Activated CD4-positive, alpha-beta T cell treated with anti-CD3 and anti-CD28 coated beads for 4 hours (primary cell): ENCODE measurements at places on chromosomes 12 and 14.

GRCh38 chr12:3744229-3744901 is 8.5 kb downstream of the CRACR2A start:
- no peak for DNase-seq

GRCh38 chr12:45051572-45052125 is 750 bp upstream of the DBX2 start:
- no peak for DNase-seq

GRCh38 chr14:55336691-55337090 is 65.5 kb downstream of the FBXO34 start:
- no peak for DNase-seq

DNA sequence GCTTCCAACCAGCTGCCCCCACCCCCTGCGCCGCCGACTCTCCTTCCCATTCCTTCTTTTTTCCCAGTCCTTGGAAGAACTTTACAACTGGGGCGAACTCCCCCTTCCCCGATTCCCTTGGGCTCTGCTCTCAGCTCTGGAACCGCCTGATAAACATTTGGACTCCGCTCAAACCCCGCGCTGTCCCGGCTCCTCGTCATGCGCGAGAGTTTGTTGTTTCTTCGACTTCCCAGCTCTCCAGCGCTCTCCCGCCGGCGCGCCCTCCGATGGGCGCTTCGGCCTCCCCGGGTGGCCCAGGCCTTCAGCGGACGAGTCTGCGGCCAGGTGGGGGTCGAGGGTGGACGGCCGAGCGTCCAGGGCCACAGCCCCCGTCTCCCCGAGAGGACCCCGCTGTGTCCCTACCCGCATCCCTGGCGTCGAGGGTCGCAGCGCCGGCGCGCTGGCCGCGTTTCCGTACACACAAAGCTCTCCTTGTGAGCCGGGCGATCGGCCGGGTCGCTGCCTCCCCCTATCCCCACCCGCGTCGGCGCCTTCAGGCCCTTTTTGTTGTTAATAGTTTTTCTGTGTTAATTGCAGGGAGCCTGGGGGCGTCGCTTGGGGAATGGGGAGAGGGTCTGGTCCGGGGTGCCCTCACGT is 847 bp downstream of the MMP14 start:
- no peak for DNase-seq

GRCh38 chr12:3755898-3756297 is 3.0 kb upstream of the CRACR2A start:
- no peak for DNase-seq

DNA sequence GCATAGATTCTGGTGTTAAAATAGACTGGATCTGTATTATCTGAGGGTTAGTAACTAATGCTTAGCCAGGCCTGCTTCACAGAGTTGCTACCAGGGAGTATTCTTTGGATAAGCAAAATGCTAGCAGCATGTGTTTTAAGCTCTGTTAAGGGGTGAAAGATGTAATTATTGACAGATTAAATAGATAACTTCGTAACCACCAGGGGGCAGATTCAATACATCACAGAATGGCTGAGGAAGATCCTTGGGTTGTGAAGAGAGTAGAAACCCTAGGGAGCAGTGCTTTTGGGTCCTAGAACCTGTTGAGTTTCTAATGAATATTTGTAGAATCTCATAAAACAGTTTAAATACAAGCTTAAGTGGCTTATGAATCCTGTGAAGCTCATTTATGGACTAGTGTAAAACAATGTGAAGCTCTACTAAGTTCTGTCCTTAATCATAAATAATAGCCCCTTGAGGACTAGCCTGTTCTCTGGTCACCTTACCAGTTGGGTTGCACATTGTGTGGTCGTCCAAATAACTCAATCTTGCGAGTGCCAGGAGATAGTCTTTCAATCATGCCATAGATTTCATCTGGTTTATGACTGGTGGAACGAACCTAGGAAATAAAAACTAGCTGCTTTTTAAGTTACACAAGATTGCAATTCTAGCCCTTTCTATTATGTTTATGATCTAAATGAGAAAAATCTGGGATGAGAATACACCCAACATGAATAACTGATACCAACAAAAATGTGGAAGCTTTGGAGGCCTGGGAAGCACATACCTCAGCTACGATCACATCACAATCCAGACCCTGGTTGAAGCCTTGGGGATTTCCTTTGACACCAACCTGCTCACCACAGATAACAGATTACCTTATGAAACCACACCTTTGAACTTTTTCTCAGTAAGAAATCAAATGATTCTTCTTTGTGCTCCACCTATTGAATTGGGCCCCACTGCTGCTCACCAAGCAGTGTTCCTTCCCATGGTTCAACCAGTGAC is 12.3 kb downstream of the METTL3 start:
- DNase-seq: peak; percentile 46

DNA sequence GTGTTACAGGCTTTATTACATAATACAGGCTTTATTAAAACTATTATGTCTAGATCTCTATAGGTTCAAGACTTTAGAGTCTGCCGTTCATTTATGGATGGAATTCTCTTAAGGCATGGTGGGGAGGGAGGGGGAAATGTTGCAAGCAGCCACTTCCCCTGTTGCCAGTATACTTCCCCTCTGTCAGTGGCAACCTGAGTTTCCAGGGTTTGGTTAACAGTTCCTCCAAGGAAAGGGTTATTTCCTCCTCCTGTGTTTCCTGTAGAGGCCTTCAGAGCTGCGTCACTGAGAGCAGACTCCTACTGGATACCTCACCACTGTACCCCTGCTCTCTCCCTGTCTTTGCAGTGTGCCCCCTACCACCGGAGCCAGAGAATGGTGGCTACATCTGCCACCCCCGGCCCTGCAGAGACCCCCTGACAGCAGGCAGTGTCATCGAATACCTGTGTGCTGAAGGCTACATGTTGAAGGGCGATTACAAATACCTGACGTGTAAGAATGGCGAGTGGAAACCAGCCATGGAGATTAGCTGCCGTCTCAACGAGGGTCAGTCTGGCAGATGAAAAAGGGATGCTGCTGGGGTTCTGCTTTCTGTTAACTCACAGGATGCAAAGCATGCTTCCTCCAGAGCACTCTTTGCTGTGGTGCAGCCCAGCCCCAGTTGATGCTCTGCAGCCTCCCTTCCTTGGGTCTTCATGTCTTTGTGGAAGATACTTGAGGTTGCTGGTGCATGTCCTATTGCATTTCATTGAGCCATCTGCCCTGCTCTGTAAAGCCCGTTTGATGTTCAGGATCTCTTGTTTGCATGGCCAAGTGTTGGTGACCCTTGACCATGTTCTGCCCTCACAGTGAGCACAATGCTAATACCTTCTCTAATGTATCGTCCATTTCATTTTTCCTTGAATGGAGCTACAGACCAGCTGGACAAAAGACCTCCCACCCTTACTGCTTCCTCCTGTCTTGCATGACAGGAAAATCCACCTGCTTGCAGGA is 63.6 kb upstream of the SRSF5 start:
- no peak for DNase-seq
